Stimulated activated CD8-positive, alpha-beta memory T cell treated with anti-CD3 and anti-CD28 coated beads, Interleukin-4, amount 100 ng/mL, for 4 hours (primary cell): ENCODE measurements at places on chromosomes 3 and 15.

DNA sequence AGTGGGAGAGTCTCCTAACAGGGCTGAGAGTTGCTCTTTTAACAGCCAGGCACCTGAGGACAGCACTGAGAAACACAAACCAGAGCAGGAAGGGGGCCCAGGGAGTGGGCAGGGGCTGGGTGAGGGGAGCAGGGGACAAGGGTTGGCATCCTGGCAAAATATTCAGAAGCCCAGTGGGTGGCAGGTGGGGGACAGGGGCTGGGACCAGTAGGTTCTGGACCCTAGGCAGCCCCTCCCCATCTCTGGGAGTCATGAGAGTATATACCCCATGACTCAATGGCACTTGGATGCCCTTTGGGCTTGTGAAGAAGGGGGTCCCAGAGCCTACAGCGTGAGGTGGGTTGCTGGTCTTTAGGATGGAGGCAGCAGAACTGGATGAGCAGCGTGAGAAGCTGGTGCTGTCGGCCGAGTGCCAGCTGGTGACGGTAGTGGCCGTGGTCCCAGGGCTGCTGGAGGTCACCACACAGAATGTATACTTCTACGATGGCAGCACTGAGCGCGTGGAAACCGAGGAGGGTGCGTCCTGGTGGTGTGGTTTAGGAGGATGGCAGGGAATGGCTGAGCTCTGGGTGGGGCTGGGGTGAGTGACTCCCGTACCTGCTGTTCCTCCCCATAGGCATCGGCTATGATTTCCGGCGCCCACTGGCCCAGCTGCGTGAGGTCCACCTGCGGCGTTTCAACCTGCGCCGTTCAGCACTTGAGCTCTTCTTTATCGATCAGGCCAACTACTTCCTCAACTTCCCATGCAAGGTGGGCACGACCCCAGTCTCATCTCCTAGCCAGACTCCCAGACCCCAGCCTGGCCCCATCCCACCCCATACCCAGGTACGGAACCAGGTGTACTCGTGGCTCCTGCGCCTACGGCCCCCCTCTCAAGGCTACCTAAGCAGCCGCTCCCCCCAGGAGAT is 24.2 kb downstream of the NBEAL2 start:
- no peak for DNase-seq

GRCh38 chr15:82810061-82810889 is 847 bp downstream of the WHAMM start:
- DNase-seq, result no peak

DNA sequence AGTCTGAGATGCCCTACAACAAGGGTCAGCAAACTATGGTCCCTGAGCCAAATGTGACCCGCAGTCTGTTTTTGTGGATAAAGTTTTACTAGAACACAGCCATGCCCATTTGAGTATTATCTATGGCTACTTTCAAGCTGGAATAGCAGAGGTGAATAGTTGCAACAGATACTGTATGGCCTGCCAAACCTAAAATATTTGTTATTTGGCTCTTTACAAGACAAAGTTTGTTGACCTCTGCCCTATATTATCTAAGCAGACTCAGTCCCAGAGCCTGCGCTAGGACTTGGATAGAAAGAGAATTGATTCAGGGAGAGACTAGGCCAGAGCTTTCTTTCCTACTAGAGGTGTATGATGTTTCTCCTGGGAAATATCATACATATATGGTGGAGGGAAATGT is 81.7 kb upstream of the NMNAT3 start:
- DNase-seq, result no peak

DNA sequence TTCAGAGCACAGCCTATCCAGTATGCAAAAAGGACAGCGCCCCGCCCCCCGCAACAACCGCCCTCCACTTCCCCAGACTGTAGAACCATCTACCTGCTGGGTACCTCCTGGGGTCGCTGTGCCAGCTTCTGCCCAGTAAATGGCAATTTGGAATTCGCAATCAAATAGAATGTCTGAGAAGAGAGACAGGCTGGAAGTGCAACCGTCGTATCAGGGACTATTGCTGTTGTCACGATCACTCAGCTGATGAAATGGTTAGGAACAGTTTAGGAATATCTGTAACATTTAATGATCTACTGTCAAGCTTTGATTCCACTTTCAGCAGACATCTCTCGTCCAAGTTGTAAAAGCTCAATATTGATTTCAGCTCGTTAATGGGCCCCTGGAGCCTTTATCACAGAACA is 13.3 kb upstream of the PARL start:
- DNase-seq, result no peak

- no peak for DNase-seq
Observed at GRCh38 chr15:77497942-77498361, 77.3 kb downstream of the HMG20A start.

GRCh38 chr3:6799264-6799915 is 61.5 kb upstream of the GRM7 start:
- no peak for DNase-seq

- no peak for DNase-seq
Observed at GRCh38 chr3:20055020-20055775, 15.0 kb downstream of the KAT2B start.

- DNase-seq, result no peak
Observed at GRCh38 chr3:11154953-11155325, 646 bp downstream of the HRH1 start.

- no peak for DNase-seq
Observed at GRCh38 chr3:63798949-63799348, 20.1 kb upstream of the C3orf49 start.
